ENCODE measurements at places on chromosomes 4 and X.

DNA sequence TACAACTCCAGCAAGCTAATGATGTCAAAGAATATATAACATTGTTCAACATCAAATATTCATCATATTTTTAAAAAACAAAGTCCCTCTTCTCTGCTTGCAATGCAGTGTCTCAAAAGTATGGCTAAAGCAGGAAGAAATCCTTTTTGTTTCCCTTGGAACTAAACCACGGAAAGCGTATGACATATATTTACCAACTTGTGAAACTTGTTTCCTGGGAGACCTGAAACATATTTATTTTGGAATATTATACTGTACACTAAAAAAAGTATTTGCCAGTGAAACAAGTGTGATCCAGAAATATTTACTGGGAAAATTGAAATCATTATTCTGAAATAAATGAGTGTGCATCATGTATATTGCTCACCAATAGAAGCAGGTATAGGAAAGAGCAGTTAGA lies 156.0 kb upstream of the ANKRD50 start:
- DNase-seq, result no peak

- DNase-seq, result no peak
Observed at GRCh38 chr4:156558373-156559025, 413.1 kb downstream of the PDGFC start.

GRCh38 chr4:88335092-88335665 lies 43.5 kb upstream of the HERC6 start:
- DNase-seq, result no peak

- DNase-seq, result no peak
Observed at GRCh38 chr4:168538632-168539031, 41.8 kb downstream of the PALLD start.

DNA sequence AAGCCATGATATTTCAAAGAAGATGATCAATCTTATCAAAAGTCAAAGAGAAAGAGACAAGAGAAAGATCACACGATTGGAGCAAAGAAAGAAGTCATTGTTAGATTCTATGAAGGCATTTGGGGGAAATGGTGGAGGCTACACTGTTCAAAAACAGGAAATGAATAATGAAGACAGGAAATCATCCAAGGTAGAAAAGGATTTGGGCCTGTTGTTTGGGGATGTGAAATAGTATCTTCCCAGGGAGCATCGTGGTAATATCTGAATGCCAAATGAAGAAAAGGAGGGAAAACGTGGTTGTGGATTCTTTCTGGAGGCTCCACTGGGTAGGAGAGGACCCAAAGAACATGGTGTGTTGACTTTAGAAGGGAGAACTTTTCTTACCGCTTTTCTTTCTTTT lies 482.4 kb downstream of the NLGN4X start:
- no peak for DNase-seq

GRCh38 chrX:134537179-134537955 lies 77.4 kb downstream of the HPRT1 start:
- DNase-seq, result no peak

DNA sequence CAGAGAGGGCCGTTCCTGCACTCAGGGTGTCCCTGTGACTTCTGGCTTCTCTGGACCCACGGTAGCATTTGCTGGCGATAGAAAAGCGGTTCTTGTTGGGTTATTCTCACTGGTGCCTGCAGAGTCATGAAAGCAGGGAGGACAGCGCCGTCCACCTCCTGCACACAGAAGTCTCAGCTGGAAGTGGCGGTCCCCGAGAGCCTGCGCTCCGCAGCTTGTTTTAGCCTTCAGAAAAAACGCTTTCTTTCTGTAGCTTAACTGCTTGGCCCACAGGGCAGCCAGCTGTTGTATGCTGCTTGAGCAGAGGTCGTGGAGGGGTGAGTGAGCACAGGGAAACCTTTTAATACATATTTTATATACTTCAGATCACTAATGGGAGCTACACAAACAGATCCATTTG lies 400.7 kb upstream of the FAT1 start:
- DNase-seq, result no peak

GRCh38 chrX:48540028-48540375 lies 488 bp downstream of the TBC1D25 start:
- DNase-seq, result no peak

DNA sequence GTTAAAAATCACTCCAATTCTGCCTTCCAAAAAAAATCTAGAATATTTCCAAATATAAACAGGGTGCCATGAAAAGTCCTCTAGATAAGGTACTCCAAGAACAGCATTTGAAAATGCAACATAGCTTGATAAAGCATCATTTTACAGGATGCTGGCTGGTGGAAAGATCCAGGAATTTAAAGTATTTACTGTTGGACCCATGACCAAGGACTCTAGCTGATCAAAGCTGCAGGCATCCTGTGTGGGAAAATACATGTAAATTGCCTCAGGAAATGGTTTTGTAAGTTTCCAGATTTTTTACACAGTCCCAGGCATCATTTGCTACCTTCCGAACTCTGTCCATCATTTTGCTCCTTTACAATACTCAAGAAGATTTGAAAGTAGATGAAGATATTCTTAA lies 164.4 kb downstream of the GRIA3 start:
- DNase-seq, result no peak

DNA sequence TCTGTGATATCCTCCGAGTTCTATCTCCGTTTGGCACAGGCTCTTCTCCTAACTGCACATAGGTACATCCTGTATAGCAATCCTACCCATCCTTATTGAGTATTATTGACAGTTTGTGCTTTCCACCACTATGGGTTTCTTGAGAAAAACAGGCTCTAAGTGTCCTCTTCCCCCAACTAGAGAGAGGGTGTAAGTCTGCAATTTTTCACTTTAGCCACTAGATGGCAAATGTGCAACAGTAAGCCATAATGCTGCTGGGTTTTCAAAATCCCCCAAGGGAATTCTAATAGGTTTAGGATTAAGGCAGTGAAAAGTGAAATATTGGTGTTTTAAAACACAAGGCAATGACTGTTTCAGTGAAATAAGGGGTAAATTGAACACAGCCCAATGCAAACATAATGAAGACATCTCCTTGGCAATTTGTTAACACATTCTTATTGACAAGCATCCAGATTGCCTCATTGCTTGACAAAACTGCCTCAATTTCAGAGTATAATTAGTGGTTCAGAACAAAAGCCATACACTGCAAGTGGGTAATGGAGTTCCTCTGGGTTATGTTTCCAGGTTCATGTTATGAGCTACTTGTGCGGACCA lies 239.0 kb upstream of the HTR2C start:
- peak; percentile 35 for DNase-seq

DNA sequence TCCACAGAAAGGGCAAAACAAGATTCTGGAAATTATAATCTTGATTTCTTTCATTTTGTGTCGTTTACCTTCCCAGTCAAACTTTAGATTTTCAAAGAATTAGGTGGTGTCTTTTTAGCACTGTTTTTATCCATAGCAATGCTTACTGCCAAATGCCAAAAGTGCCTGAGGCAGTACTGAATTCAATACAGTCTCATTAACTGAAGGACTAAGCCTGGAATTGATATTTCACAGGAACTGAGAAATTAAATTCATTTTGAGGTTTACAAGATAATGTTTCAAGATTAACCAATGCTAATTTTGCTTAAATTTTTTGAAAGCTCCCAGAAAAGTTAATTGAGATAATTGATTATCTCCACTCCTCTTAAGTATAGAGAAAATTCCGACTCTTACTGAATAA lies 68.8 kb upstream of the ARHGAP24 start:
- no peak for DNase-seq

GRCh38 chr4:55654131-55654530 lies 18.0 kb upstream of the NMU start:
- DNase-seq, result no peak

DNA sequence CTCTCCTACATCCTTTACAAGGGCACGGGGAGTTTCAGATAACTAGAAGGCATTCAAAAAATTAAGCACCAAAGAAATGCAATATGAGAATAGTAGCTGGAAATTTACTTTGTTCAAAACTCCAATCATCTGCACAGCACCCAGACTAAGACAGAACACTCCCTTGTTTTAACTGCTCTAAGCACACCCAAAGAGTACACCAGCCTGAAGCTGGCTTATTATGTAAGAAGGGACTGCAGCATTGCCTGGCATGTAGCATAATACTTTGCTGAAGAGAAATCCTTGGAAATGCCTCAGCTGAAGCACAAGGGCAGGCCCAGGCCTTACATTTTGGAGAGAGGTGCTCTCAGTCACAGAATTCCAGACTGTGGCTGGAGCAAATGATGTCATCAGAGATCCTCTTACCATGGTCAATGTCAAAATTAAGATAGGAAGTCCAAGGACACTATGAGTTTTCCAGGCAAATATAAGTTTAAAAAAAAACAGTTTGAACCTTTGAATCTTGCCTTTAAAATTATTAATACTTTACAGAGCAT lies 14.8 kb downstream of the ARHGEF6 start:
- DNase-seq, result no peak

DNA sequence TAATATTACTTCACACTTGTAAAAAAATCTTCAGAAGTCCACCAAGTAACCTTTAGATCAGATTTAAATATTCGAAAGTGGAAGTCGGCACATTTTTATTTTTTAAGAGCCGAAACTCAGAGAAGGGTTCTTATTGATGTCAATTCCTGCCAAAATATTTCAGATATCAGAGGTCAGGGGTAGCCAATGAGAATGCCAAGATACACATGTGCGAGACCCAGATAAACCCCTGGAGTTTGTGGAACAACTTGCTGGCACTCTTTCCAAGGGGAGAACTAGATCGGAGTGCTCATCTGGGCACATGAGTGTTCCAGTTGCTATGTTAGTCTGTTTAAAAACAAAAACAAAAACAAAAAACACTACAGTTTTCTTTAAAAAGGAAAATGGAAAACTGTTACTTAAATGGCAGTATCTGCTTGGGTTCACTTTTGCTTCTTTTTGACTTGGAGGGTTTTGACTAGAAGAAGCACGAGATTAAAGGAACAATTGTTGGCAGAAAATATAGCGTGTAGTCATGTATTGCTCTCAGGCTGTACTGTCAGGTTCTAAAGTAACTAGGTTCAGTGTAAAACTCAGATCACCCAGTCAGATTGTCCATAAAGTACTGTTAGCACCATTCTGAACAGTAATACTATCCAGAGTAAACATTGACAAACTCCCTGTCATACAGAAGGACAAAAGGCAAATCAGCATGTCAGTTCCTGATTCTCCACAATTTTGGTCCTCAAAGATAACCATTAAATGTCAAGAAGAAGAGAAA lies 188.0 kb upstream of the PACRGL start:
- no peak for DNase-seq

DNA sequence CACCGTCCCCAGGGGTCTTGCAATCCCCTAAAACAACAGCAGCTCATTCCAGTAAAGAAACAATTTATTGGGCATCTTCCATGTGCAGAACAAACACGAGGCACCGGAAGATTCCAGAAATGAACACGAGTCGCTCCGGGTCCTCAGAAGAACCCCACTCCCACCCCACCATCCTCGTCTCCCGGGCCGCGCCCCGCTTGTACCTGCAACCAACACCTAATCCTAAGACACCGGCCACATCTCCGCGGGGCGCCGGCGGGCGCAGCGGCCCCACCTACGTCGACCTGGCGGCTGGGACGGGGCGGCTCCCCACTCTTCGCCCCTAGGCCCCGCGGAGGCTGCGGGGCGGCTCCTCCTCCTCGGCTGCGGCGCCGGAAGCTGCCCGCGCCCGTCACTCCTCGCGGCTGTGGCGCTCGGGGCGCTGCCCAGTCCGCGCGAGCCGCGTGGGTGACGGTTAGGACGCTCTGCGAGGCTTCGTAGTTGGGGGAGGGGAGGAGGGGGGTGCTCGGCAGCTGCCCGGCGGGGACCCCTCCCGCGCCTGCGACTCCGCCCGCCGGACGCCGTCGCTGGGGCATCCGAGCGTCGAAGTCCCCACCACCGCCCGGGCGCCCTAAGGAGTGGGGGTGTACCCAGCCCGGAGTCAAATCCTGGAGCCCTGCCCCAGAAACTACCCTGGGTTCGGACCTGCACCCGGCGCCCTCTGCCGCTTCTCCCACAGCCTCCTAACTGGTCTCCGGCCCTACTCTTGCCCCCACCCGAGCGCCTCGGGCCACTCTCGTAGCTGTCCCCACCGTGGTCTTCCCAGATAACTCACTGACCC lies at the start of gene CCDC158:
Gene CCDC158, minus strand, starts transcription at position 380 of the 820 bp plus-strand sequence. CDS start 17,934 bp downstream, outside the sequence.
- DNase-seq, result no peak

DNA sequence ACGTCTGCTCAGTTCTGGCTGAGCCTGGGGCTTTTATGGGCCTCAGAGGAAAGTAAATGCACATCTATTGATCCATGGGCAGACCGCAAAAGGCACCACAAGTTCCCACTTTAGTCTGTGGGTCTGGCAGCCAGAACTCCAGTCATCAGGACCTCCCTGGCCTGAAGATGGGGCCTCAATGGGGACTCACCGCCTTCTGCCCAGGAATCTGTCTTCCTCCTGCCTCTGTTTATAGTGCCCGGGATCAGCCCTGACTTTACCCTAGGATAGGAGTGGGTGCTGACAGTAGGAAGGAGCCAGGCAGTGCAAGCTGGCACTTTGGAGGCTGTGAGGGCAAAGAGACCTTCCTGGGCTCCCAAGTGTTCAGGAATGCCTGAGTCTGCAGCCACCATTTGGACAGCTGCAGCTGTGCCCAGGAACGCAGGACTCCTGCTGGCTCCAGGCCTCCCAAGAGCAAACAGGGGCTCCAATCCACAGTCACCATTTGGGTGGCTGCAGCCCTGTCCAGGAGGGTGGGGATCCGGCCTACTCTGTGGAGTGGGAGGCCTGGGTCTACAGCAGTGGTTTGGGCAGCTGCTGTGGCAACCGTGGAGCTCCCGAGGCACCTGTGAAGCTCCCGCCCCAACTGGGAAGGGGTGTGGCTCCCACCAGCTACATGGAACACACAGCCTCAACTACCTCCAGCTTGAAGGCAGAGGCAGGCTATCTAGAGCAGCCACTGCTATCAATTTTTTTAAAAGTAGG lies 1440.9 kb upstream of the ADGRL3 start:
- DNase-seq, result no peak

- no peak for DNase-seq
Observed at GRCh38 chr4:74331252-74331651, 23.0 kb downstream of the EPGN start.

DNA sequence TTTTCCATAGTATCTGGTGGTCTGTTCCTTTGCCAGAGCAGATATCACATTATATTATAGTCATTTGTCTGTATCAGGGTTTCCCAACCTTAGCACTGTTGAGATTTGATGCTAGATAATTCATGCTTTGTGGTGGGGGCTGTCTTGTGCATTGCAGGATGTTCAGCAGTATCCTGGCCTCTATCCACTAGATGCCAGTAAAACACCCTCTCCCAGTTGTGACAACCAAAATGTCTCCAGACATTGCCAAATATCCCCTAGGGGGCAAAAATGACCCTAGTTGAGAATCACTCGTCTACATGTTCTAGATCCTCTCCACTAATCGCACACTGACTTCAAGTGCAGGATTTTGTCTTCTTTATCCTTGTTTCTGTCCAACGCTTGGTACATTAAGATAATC lies 160.8 kb downstream of the FANCB start:
- DNase-seq, result no peak

GRCh38 chr4:81197864-81198524 lies 17.0 kb downstream of the PRKG2 start:
- DNase-seq, result no peak

- peak; percentile 5 for DNase-seq
Observed at GRCh38 chr4:70903291-70903603, 1.1 kb downstream of the MOB1B start.

DNA sequence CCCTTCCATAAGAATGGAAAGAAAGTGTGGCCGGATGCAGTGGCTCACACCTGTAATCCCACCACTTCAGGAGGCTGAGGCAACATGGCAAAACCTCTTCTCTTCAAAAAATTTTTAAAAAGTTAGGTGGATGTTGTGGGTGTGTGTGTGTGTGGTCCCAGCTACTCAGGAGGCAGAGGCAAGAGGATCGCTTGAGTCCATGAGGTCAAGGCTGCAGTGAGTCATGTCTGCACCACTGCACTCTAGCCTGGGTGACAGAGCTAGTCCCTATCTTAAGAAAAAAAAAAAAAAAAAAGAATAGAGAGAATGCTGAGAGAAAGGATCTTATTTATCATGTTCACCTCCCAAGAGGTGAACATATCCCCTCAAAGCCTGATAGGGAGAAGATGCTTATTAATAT lies 492.1 kb upstream of the SMIM31 start:
- DNase-seq, result no peak

All from NCI-H460 (cell line).